ENCODE measurements at places on chromosomes 2 and 18. TPM values are rescaled to one million over a fixed set of nuclear protein-coding genes. Genes with fewer than 3 reads are reported as not detected.

DNA sequence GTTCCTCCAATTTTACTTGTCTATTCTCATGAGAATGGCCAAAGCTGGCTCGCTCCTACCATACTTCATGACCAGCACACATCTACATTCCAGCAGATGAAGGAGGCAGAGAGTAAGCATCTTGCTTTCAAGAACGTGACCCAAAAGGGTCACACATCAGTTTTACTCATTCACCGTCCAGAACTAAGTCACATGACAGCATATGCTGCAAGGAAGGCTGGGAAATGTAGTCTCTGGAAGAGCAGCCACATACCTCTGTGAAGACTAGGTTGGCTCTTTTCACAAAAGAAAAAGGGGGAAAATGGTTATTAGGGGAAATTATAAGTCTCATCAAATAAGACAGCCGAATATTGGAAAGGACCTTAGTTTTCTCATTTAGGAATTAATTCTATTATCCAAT lies 835.3 kb downstream of the EPHA4 start:
- DNase-seq: no peak
- no peak overlapping the region for H3K27ac ChIP-seq
- H3K4me1 ChIP-seq: no peaks in the 10 kb centered on the region
- no peaks in the 10 kb centered on the region for H3K27me3 ChIP-seq

- no peak overlapping the region for H3K4me3 ChIP-seq
- H3K27me3 ChIP-seq: no peaks in the 10 kb centered on the region
- no peak for DNase-seq
- no peaks in the 10 kb centered on the region for H3K36me3 ChIP-seq
- no peak overlapping the region for H3K27ac ChIP-seq
Measured at GRCh38 chr18:68472701-68473295, 242.1 kb downstream of the TMX3 start.

SERPINE2 gene
- 5.0 TPM for polyA plus RNA-seq

DLGAP1 gene
- polyA plus RNA-seq: not detected

MAIP1 gene
- 20.2 TPM for polyA plus RNA-seq

GKN1 gene
- not detected for polyA plus RNA-seq

- peaks cover 45% of the 10 kb centered on the region for H3K27me3 ChIP-seq
- DNase-seq: no peak
- no peak overlapping the region for H3K27ac ChIP-seq
- H3K4me1 ChIP-seq: peaks cover 6% of the 10 kb centered on the region
- no peak overlapping the region for H3K4me3 ChIP-seq
Measured at GRCh38 chr2:240051697-240052096, 1.6 kb downstream of the OR6B3 start.
